MV-4-11 (cell line): ENCODE measurements at places on chromosomes 12 and 14.

GRCh38 chr12:86331012-86331411 lies 74.8 kb upstream of the MGAT4C start:
- DNase-seq = no peak

GRCh38 chr12:57441846-57442427 lies 7.4 kb downstream of the INHBC start:
- peak; percentile 25 for DNase-seq

GRCh38 chr12:108519558-108519957 lies 4.5 kb downstream of the FICD start:
- DNase-seq = no peak

DNA sequence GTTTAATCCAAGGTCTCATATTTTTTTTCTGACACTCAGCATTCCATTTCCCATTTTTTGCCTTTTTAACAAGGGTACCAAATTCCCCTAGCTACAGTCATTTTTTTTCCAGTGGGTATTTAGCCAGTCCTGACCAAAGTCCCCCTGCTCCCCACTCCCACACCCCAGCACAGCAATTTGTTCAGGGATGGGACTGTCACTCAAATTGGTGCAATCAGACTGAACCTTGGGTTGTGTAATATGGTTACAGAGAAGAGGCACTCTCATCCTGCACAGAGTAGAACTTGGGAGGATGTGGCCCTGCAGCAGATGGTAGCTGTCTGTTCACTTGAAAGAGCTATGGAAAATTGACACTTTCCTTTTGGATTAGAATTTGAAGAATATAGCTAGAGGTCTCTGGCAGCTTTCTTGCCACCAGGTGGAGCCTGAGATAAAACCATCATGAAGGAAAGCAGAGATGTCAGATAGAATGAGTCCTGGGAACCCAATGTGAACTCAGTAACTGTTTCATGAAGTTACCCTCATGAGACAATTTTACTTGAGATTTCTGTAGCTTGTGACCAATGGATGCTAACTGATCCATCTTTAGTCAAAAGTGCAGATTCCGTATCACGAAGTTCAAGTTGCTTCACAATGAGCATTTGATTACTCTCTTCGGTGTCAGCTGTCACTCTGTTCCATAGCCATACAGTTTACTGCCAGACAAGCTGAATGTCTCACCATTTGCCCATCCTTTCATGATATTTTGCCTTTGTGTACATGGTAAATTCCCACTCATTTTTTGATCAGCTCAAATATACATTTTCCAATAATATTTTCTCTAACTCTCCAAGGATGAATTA lies 394.0 kb upstream of the SYT1 start:
- DNase-seq = peak; percentile 3
